CD4-positive, alpha-beta T cell treated with Interleukin-6 for 4 hours (primary cell): ENCODE measurements at places on chromosomes 11 and 22.
A peak's percentile ranks its signal among the peaks of the same experiment; 100 is the strongest.

GRCh38 chr22:37848587-37849088 lies 581 bp upstream of the EIF3L start:
- no peak for DNase-seq

GRCh38 chr11:77821349-77821851 lies 456 bp downstream of the AAMDC start:
- peak; percentile 27 for DNase-seq

GRCh38 chr11:96195671-96196070 lies 147.3 kb downstream of the MAML2 start:
- no peak for DNase-seq

GRCh38 chr11:15106201-15106965 lies 8.3 kb upstream of the INSC start:
- DNase-seq: no peak

GRCh38 chr22:30232716-30233218 lies 13.8 kb downstream of the LIF start:
- no peak for DNase-seq

DNA sequence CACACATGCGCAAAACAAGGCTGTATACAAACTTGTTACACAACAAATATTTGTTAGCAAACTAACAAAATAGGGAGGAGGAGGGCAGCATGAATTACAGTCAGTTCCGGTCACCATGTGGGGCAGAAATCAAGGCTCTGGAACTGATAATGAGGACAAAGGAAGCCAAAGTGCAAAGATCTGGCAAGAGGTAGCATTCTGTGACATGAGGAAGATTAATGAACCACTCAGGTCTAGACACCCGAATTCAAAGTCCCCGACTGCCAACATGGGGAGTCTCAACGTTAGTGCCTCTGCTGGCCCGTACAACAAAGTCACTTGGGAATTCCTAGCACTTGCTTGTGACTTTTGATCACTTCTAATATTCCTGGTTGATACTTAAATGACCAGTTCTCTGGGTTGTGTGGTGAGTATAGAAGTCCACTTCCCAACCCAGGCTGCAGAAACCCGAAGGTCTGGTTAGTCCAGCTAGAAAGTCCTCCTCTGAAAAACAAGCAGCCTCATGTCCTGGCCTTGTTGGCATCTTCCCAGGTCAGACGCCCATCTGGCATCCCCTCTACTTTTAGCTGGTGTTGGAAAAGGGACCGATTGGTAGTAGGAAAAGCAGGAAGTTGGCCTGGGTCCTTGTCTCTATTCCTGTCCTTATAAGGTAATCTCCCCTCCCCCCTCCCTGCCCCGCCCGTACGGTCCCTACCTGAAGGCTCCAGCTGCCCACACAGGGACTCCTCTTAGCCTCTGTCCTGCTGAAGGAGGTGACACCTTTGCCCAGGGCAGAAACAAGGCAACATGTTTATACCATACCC lies 1.6 kb downstream of the SUN2 start:
- peak; percentile 61 for DNase-seq

- DNase-seq: no peak
Measured at GRCh38 chr22:44413211-44413610, 84.8 kb downstream of the RTL6 start.

GRCh38 chr11:17597770-17598169 lies 50.7 kb downstream of the OTOG start:
- no peak for DNase-seq

- DNase-seq: no peak
Measured at GRCh38 chr11:72851726-72852125, 37.5 kb downstream of the ATG16L2 start.

- no peak for DNase-seq
Measured at GRCh38 chr11:90414221-90414620, 191.4 kb upstream of the CHORDC1 start.
